ENCODE measurements at places on chromosomes 7 and 10. TPM values are rescaled to one million over a fixed set of nuclear protein-coding genes. Genes with fewer than 3 reads are reported as not detected.

Gene DBF4
- total RNA-seq: 9.2 TPM

Gene CADPS2
- total RNA-seq: 9.7 TPM

Gene HOXA6
- 3.1 TPM for total RNA-seq

GRCh38 chr10:36349445-36350078, 707.5 kb upstream of the FZD8 start:
- DNase-seq: no peak

DNA sequence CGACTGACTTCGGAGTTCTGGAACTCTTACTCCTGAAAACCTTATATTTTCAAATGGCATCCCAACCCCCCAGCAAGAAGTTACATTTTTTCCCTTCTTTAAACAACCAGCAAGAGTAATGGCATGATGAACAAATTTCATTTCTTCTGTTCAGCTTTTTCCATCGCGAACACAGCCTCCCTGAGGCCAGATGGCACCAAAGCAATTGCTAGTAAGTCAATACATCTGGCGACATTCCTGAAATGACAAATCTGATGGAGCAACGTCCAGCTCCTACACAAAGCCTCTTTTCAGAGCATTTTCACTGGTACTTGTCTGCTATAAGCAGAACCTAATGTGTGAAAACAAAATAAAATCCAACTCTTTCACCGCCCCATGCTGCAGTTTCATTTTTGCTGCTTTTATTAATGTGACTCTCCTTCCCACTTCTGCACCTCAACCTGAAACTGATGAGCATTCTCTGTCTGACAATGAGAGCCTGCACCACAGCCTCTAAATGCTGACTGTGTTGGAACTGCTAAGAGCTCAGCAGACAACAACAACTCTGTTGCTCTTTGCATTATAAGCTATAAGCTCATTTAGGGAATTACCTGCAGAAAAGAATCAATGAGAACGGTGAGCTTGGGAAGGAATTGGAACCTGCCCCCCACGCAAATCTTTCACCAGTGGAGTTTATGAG, 229.8 kb downstream of the FGFR2 start:
- no peak for DNase-seq

- DNase-seq: no peak
Measured at GRCh38 chr7:115058726-115059125, 136.8 kb downstream of the MDFIC start.

GRCh38 chr10:103905441-103905840, 12.5 kb downstream of the STN1 start:
- no peak for DNase-seq

- no peak for DNase-seq
Measured at GRCh38 chr7:50327443-50327842, 22.9 kb downstream of the IKZF1 start.

- no peak for DNase-seq
Measured at GRCh38 chr10:92356041-92356440, 65.1 kb downstream of the MARCHF5 start.

- DNase-seq: no peak
Measured at GRCh38 chr10:117740691-117741222, 198.2 kb downstream of the EMX2 start.

DNA sequence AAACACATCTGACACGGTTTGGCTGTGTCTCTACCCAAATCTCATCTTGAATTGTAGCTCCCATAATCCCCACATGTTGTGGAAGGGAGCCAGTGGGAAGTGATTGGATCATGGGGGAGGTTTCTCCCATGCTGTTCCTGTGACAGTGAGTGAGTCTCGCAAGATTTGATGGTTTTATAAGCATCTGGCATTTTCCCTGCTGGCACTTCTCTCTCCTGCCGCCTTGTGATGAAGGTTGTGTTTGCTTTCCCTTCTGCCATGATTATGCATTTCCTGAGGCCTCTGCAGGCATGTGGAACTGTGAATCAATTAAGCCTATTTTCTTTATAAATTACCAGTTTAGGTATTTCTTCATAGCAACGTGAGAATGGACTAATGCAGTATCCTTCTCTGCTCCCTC, 5.9 kb upstream of the HTR5A start:
- no peak for DNase-seq

- no peak for DNase-seq
Measured at GRCh38 chr7:70480927-70481569, 650.9 kb upstream of the GALNT17 start.

- no peak for DNase-seq
Measured at GRCh38 chr7:1288390-1288995, 55.8 kb downstream of the UNCX start.

DNA sequence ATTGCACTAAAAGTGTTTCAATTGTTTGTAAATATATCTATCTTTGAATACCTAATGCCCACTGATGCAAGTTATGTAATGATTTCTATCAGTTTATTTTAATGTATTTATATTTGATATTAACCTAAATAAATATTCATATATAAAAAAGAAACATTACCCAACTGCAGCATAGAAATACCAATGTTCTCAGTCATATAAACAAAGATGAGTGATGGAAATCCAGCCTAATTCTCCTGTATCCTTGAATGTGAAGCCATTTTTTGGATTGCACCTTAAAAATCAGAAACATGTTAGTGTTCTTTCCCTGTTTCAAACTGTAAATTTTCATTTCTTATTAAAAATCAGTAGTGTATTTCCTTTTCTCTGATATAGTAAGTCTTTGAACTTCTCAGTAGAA, 305.8 kb upstream of the GNAI1 start:
- no peak for DNase-seq
